H7 (cell line): ENCODE measurements at places on chromosomes 2 and 18. TPM values are rescaled to one million over a fixed set of nuclear protein-coding genes. Genes with fewer than 3 reads are reported as not detected.

The DAPL1 gene
- not detected in 2 replicates for total RNA-seq

The DCDC2C gene
- total RNA-seq, result not detected in 2 replicates

GRCh38 chr2:30410217-30410616, 36.8 kb upstream of the LCLAT1 start:
- no peak for DNase-seq

- DNase-seq, result no peak
Measured at GRCh38 chr2:150878356-150878755, 383.3 kb downstream of the RBM43 start.

GRCh38 chr2:10003206-10004125, 39.9 kb upstream of the KLF11 start:
- no peak for DNase-seq

DNA sequence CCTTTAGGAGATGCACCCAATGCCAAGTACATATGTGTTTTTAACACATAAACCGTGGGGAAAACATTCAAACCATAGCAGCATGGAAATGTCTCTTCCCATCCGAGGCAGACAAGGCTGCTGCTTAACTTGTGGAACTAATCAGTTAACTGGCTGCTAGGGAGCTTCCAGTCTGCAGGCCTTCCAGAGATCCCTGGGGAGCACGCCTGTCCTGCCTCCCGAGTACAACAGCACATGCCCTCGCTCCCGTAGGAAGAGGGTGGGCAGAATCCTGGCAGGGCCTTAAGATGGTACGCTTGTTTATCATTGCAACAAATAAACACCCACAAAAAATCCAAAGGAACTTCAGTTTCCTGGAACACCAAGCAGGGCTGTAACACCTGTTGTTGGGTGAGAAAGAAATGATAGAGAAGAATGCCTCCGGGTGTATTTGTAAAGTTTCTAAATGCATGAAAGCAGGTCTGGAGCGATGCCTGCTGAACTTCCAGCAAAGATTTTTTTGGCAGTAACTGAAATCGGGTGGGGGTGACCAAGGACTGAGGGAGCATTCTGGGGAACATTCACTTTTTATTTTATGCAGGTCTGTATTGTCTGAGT, 56.2 kb downstream of the EDAR start:
- no peak for DNase-seq

The OST4 gene
- 197 and 228 TPM in 2 replicates for total RNA-seq

DNA sequence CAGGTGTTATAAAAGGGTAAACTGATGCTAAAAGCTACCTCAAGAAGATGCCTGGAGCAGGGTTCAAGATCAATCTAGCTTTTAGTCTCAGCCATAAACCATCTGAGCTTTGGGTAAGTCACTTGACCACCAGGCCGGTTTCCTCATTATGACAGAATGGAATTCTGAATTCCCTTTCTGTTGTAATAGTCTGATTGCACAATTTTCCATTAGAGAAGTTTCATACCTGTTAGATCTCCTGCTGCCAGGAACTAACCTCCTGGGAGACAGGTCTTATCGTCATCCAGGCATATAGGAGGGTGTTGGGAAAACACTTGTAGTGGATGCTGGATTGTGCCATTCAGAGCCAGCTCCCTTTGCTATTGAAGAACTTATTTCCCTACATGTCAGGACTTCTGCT, 272.5 kb downstream of the TDRD15 start:
- DNase-seq, result no peak

The LPIN1 gene
- 11.5 and 15.0 TPM in 2 replicates for total RNA-seq

- DNase-seq, result no peak
Measured at GRCh38 chr2:180012523-180012922, 5.4 kb upstream of the CWC22 start.

- no peak for DNase-seq
Measured at GRCh38 chr2:224910574-224910925, 131.7 kb downstream of the DOCK10 start.

DNA sequence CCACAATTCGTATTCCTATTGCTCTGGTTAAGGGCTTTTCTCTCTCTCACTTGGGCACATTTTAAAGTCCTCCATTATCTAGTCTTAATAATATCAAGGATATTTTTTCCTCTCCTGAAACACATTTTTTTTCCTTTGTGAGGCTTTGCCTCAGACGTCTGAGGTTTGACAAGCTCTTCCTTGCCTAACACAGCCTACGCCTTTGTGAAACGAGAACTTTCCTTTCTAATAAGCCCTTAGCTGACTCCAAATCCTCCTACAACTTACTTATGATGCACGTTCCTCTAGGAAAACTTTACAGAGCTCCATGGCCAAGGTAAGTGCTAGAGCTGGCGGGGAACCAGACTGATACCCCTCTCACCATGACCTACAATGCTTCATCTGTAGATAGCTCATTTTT, 841.5 kb downstream of the SOCS6 start:
- DNase-seq, result no peak

The VWA3B gene
- 1.0 TPM in 1 of 2 replicates, not detected in the other for total RNA-seq

The ATL2 gene
- total RNA-seq, result 119 and 141 TPM in 2 replicates

DNA sequence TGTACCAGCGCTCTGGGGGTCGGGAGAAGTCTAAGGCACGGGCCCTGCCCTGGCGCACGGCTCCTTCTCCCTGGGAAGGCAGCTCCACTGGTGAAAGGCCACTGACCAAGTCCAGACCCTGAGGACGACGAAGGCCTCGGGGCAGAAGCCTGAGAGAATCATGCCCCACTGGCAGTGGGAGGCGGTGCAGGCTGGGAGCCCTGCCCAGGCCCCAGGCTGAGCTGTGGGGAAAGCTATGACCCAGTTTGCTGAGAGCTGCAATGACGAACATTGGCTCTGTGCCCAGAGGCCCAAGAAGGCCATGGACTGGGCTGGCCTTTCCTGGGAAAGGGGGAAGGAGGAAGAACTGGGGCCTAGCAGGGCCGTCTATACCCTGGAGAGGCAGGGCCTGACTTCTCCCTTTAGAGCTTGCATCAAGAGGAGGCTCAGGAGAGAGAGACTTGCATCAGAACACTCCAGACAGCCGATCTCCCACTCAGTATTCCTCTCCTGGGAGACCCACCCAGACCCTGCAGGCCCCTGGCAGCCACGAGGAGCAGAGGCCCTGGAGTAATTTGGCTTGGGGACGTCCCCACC, 32.9 kb downstream of the HS1BP3 start:
- DNase-seq, result peak; percentile 78

The PDE6D gene
- total RNA-seq, result 28.9 and 30.1 TPM in 2 replicates

GRCh38 chr2:217929272-217929671, 73.5 kb downstream of the TNS1 start:
- no peak for DNase-seq

DNA sequence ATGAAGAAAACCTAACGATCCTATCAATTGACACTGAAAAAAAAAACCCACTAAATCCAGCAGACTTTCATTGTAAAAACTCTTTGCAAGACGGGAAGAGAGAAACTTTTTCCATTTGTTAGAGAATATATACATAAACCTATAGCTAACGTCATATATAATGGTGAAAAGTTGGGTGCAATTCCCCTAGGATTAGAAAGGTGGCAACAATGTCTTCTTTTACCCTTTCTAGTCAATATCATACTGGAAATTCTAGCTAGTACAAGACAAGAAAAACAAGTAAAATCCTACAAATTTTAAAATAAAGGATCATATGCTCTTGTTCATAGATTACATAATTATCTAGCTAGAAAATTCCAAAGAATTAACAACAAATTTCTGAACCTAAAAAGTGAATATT, 1596.5 kb upstream of the LRRTM1 start:
- peak; percentile 1 for DNase-seq

DNA sequence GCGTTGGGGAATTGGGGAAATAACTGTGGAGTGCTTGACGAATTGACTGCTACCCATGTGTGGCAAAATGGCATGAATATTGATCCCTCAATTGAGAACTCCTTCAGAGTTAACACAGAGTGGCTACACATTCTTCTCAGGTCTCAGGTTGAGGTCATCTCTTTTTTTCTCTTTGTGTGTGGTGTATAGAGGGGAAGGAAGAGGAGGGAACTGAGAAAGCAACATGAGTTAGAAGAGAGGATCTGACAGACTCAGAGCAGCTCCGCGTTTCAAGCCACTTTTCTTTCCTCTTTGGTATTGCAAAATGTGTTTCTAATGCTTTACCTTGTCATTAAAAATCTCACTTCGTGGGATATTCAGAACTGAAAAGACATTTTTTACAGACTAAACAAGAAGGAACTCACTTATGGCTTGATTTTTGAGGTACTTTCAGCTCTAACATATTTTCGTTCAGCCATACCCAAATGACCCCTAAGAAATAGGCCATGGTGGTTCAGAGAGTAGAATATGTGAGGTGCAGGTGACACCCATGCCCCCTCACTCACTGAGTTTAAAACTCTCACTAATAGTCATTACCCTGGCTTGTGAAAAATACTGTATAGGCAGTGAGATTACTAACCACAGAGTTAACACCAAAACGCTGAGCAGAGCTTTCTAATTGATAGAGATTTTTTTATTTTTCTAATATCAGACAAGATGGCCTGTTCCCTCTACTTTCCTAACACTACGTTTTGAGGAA, 22.5 kb downstream of the STAT4 start:
- no peak for DNase-seq

The GALM gene
- total RNA-seq, result 21.8 and 25.9 TPM in 2 replicates

The SLC66A3 gene
- 16.1 and 21.1 TPM in 2 replicates for total RNA-seq

The ERFE gene
- 8.8 and 11.2 TPM in 2 replicates for total RNA-seq
